ENCODE measurements at places on chromosomes 2 and 18.

- no peak for DNase-seq
Measured at GRCh38 chr2:195721042-195721441, 64.0 kb downstream of the SLC39A10 start.

- no peak for DNase-seq
Measured at GRCh38 chr2:85415980-85416650, 2.4 kb upstream of the SH2D6 start.

DNA sequence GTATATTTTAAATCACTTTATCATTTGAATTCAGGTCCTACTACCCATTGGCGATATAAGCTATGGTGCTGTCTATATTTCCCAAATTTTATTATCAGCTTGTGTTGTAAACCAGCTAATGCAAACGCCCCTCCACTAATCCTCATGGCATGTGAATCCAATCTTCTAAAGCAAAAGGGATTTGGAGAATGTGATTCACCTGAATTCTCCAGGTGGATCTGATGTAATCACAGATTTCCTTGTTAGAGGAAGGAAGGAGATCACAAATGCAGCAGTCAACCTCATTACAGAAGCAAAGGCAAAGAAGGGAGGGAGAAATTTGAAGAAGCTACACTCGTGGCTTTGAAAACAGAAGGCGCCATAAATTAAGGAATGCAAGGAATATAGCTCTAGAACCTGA is 431.1 kb upstream of the CDH19 start:
- DNase-seq = no peak

DNA sequence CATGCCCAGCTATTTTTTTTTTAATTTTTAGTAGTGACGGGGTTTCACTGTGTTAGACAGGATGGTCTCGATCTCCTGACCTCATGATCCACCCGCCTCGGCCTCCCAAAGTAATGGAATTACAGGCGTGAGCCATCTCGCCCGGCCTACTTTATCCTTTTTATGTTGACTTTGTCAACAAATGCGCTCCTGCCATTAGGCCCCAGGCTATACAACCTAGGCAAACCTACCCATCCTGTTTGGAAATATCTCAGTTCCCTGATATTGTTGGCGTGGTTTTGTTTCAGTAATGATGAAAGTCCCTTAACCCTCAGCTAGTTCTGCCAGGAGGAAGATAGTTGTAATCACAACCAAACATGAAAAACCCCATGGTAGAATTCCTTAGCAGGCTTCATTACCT is 249.4 kb upstream of the SOX11 start:
- no peak for DNase-seq

GRCh38 chr2:70368545-70368944 is 66.7 kb upstream of the FAM136A start:
- no peak for DNase-seq

DNA sequence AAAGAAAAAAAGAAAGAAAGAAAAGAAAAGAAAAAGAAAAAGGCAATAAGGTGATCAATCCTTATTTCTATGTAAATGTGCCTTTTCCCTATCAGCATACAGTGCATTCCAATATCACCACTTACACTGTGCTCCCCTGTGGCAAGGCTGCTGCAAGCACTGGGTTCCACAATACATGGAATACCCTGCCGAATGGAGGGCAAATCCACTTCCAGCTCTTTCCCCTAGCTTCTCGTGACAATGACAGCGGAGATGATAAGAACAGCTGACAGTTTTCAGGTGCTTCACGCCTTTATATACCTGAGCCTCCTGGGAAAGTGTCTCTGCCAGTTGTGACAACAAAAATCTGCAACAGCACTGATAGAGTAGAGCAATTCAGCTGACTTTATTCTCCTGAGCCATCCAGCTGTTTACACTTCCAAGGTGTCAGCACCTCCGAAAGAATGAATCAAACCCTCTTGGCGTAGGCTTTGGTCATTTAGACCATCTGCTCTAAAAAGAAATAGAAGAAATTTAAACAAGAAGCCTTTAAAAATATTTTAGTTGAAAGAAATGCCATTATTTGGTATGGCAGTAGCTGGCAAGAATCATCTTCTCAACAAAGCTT is 135.2 kb upstream of the RNF152 start:
- no peak for DNase-seq

- no peak for DNase-seq
Measured at GRCh38 chr18:25503567-25504081, 151.7 kb upstream of the ZNF521 start.

All from activated naive CD4-positive, alpha-beta T cell treated with Interleukin-2 at 50 U/mL for 16 hours (primary cell).